ENCODE measurements at places on chromosomes 2 and 18.
A peak's percentile ranks its signal among the peaks of the same experiment; 100 is the strongest.

DNA sequence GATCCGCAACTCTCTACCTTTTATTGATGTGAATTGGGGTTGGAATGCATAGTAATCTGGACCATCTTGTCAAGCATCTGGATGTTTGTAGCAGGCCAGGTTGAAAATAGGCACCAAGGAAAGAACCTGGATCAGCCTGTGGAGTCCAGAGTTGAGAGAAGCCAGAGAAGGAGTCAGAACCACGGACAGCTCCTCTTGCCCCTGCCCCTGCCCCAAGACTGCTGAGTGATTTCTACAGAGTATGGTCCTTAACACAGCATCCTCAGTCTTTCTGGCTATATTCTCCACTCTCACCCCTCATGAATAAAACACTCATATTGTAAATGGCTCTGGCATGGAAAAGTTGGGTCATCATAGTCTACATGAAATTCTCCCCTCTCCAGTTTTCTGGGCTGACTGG is 154.6 kb downstream of the LOXHD1 start:
- no peak for ATAC-seq

GRCh38 chr2:238895891-238896600 is 48.2 kb downstream of the TWIST2 start:
- ATAC-seq: peak; percentile 84

GRCh38 chr2:19871836-19872235 is 29.9 kb downstream of the TTC32 start:
- ATAC-seq: no peak

- ATAC-seq: no peak
Measured at GRCh38 chr2:152618193-152618564, 99.1 kb downstream of the PRPF40A start.

- no peak for ATAC-seq
Measured at GRCh38 chr2:119827866-119828507, 68.3 kb downstream of the PTPN4 start.

GRCh38 chr2:175350105-175350504 is 168.6 kb upstream of the ATP5MC3 start:
- no peak for ATAC-seq

- ATAC-seq: no peak
Measured at GRCh38 chr2:222427646-222428301, 3.4 kb downstream of the SGPP2 start.

DNA sequence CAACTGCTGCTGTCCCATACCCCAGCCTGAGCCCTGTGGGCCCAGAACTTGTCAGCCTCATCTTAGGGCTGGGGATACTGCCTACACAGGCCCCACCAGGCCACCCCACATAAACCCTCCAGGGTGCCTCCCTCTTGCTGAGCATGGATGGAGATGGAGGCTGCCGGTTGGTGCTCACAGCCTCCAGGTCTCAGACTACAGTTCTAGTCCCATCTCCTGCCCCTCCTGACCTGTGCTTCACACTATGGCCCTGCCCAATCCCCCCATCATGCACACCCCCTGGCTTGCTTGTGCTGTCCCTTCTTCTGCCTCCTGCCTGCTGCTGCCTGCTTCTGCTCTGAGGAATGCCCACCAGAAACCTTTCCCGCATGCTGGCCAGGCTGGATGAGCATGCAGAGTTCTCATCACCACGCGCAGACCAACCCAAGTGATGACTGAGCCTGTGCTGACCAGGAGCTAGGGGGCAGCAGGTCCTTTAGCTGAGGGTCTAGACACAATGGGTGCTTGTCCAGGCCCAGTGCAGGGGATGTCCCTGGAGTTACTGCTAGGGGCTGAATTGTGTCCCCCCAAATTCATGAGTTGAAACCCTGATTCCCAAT is 138.4 kb upstream of the HS6ST1 start:
- ATAC-seq: no peak

GRCh38 chr18:11482271-11482670 is 127.1 kb upstream of the SLC35G4 start:
- ATAC-seq: no peak

GRCh38 chr18:23573626-23574431 is 12.5 kb downstream of the NPC1 start:
- ATAC-seq: no peak

DNA sequence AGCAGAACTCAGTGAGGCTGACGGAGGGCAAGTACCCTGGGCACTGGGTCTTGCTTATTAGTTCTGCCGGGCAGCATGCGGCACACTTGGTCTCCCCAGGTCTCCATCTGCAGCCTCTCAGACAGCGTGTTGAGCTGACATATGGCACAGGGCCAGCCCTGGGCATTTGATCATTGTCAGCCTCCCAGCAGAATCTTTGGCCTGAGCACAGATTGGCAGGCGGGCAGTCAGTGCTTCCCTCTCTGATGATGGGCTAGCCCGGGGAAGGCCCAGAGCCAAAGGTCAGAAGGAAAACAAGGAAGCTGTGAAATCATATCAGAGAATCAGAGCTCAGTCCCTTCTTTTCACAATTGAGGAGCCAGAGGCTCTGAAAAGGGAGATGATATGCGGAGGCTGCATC is 150.1 kb upstream of the LRRTM1 start:
- no peak for ATAC-seq

GRCh38 chr18:44041553-44041952 is 639.1 kb upstream of the SETBP1 start:
- ATAC-seq: no peak

GRCh38 chr18:61833978-61834377 is 58.8 kb downstream of the RNF152 start:
- ATAC-seq: no peak

- ATAC-seq: no peak
Measured at GRCh38 chr2:15316370-15316814, 244.7 kb downstream of the NBAS start.

- no peak for ATAC-seq
Measured at GRCh38 chr2:220103596-220103995, 476.2 kb downstream of the SLC4A3 start.

DNA sequence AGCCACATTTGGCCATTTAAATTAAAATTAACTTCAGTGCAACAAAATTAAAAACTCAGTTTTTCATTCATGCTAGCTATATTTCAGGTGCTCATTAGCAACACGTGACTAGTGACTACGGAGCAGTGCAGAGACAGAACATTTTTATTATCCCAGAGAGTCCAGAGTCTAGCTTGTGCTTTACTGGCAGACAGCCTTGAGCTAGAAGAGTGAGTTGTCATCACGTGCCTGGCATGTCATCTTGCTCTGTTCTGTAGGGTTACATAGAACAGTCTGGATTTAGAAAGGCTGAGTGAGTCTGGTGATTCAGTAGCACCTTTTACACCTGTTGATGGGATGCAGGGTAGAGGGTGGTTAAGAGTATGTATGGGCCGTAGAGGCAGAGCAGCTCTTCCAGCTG is 136.9 kb upstream of the IL1R2 start:
- no peak for ATAC-seq

- no peak for ATAC-seq
Measured at GRCh38 chr2:149561309-149561926, 26.2 kb downstream of the MMADHC start.

DNA sequence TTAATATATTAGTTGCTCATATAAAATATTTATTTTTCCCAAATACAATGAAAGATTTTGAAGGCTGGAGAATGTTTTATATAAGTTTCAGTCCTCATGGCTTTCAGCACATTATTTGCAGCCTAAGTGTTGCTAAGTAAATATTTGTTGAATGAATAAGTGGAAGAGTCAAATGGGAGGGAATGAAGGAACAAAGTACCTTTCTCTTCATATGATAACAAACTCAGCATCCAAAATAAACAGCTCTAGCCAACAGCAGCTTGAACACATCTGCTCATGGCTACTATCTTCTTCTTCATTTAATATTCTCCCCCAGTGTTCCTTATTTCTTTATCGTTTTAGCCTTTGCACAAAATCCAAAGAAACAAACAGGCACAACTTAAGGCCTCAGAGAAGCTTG is 385.2 kb upstream of the PIK3C3 start:
- no peak for ATAC-seq

GRCh38 chr18:48992791-48993555 is 42.2 kb upstream of the SMAD7 start:
- peak; percentile 37 for ATAC-seq

GRCh38 chr2:63975437-63976124 is 43.6 kb downstream of the VPS54 start:
- no peak for ATAC-seq

- ATAC-seq: no peak
Measured at GRCh38 chr2:139652385-139652784, 872.2 kb upstream of the NXPH2 start.

DNA sequence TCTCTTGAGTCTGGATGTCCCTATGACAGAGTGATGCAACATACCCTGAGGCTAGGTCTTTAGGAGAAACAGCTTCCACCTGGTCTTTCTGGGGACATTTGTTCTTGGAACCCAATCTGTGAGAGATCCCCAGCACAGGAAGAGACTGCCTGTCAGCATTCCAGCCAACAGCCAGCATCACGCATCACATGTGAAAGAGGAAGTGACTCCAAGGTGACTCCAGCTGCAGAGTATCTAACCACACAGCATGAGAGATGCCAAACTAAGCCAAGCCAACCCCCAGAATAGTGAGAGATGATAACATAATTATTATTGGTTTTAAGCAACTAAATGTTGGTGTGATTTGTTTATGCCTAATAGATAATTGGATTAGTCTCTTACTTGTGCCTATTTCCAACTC is 35.7 kb downstream of the C18orf63 start:
- ATAC-seq: peak; percentile 34

- no peak for ATAC-seq
Measured at GRCh38 chr2:188573453-188573852, 281.8 kb downstream of the GULP1 start.

- peak; percentile 83 for ATAC-seq
Measured at GRCh38 chr2:73233932-73234832, at the start of gene CCT7. Gene CCT7 (plus strand): TSS chr2:73234308. CDS start chr2:73234379, 71 bp downstream.

GRCh38 chr2:187900021-187900420 is 345.8 kb upstream of the TFPI start:
- ATAC-seq: no peak

- ATAC-seq: no peak
Measured at GRCh38 chr2:191015239-191015638, 1.3 kb upstream of the STAT1 start.

- ATAC-seq: no peak
Measured at GRCh38 chr18:69196336-69196735, 204.4 kb upstream of the DOK6 start.

DNA sequence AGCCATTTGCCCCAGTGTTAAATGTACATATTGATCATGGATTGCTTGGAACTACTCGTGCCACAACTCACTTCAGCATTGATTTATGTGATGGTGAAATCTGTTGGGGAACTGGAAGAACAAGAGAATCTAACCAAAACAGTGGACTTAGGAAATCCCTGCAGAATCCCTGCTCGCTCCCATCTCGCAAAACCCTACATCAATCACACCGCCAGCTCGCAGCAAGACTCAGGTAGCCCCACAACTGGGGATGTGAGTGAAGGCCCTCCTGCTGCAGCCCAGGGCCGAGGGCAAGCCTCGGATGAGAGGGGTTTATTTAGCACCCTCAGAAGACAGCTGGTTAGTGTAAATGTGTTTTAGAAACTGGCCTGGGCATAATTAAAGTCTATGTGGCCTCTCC is 171.6 kb downstream of the ANAPC1 start:
- ATAC-seq: no peak

- no peak for ATAC-seq
Measured at GRCh38 chr2:224638301-224638823, 53.2 kb upstream of the CUL3 start.

DNA sequence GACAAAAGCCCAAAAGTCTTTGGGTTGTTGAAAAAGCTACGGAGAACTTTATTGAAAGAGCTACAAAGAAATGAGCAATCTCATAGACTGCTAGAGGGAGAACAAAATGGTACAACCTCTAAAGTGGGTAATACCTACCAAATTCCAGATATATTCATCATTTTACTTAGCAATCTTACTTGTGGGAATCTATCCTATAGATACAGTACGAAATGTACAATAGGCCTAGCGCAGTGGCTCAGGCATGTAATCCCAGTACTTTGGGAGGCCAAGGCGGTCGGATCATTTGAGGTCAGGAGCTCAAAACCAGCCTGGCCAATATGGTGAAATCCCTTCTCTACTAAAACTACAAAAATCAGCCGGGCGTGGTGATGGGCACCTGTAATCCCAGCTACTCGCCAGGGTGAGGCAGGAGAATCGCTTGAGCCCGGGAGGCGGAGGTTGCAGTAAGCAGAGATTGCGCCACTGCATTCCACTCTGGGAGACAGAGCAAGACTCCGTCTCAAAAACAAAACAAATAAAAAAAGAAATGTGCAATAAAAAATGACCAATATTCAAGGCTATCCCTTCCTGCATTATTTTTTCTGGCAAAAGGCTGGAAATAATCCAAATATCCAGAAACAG is 10.1 kb downstream of the EXOC6B start:
- ATAC-seq: no peak

DNA sequence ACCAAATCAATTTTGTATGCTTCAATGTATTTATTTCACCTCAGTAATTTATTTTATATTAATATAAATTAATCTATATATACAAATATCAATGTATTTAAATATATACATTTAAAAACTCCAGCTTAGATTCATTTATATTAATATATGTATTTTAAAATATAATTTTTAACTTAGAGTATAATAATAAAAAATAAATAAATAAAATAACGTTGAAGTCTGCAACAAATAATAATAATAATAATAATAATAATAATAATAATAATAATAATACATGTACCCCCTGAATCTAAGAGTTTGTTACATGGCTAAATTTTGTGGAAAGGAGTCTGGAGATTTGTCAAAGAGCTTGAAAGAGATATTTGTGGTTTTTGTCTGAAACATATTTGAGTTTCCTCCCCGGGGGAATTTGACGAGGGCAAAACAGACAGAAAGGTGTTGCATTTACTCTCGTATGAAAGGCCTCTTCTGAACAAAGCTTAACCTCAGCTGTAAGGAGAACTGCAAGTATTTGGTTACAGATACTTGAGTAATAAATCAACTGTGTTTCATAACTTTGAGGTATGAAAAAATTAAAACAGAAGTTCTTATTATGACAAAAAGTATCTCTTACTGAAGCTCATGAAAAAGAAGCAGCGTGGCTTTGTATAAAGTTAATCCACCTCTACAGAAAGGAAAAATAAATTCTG is 93.4 kb downstream of the CDH19 start:
- ATAC-seq: no peak

- ATAC-seq: no peak
Measured at GRCh38 chr2:189222468-189223105, 43.0 kb upstream of the COL5A2 start.

DNA sequence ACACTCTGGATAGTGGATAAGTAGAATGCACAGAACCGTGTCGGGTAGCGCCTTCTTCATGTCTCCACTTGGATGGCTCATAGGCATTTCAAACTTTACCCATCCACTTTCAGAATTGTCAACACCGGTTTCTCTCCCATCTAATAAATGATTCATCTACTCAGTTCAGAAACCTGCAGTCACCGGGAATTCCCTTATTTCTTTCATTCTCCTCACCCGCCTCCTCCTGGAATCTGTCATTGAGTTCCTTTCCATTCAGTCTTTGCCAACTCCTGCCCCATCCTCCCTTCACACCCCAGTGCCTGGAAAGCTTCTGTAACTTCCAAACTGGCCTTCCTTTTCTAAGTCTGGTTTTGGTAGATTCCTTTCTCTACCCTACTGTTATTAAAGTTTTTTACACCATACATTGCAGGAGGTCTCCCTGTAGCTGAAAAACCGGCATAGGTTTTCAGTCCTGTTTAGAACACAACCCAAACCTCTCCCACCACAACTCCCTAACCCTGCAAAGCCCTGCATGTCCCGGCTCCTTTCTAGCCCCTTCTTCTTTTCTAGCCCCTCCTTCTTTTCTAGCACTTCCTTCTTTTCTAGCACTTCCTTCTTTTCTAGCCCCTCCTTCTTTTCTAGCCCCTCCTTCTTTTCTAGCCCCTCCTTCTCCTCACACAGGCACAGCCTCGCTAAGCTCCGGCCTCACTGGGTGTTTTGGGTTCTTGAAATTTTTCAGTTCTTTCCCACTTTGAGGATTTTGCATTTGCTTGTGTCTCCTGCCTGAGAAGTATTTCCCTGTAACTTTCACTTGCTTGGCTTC is 133.9 kb upstream of the KLHL14 start:
- no peak for ATAC-seq
